ENCODE measurements at places on chromosomes 11 and 22.

DNA sequence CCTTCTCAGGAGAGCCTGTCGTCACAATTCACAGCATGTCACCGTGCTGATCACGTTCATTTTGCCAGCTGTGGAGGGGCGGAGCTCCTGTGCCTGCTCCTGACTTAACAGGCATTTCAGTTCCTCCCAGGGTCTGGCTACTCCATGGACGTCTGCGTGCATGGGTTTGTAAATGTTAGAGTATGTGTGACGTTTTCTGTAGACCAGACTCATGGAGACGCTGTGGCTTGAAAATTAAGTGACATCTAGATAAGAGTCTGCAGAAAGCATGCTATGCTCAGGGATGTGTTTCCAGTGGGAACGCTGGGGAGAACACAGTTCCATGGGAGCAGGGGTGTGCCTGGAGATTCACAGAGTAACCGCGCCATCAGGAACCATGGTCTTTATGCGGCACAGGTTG, 804.0 kb downstream of the TBC1D22A start:
- DNase-seq: no peak

DNA sequence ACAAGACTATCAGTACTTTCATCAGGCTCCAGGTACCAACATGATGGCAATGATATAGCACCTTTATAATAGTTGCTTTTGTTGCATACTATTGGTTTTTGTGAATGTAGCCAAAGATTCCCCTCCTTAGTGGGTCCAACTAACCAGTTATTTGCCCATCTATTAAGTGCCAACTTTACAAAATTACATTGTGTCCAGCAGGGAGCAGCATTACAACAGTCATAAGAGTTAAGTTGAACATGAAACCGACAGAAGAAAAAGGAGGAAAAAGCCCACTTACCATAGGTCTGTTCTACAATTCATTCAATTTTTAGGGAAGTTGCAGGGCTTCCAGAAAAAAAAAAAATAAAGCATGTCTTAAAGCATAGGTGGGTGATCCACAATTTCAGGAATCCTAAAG, 21.6 kb downstream of the IMMP1L start:
- DNase-seq: no peak

DNA sequence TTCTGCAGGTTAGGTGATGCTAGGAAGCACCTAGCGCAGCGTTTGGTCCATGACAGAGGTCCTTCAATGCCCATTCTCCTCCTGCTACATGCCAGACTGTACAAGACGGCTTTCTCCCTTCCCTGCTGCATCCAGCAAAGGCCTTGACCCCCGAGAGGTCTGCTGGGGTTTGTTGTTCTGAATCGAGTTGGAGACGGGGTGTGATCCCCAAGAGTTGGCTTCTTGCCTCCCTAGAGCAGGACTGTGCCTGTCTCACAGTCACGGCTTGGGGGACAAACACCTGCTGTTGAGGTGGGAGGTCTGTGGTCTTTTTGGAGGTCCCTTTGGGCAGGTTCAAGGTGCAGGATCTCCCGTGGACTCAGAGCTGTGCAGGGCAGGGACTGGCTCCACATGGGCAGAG, 352.3 kb upstream of the B3GAT1 start:
- DNase-seq: no peak

DNA sequence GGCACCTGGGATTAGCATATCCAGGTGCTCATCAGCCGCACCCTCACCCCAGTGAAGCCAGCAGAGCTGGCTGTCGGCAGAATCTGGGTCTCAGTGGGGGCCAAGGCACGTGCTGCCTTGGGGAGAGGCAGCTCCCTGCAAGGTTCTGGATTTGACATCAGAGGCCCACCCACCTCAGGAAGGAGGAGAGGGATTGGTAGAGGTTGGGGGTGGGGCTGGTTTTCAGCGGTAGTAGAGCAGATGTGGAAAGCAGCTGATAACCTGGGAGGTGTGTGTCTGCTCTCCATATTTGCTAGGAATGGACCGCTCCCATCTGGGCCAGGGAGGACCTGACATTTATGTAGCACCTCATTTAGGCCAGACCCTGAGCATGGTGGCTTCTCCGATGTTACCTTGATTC, 147.5 kb downstream of the GRIK4 start:
- DNase-seq: no peak

GRCh38 chr11:119223856-119224255, 17.7 kb downstream of the CBL start:
- DNase-seq: no peak

DNA sequence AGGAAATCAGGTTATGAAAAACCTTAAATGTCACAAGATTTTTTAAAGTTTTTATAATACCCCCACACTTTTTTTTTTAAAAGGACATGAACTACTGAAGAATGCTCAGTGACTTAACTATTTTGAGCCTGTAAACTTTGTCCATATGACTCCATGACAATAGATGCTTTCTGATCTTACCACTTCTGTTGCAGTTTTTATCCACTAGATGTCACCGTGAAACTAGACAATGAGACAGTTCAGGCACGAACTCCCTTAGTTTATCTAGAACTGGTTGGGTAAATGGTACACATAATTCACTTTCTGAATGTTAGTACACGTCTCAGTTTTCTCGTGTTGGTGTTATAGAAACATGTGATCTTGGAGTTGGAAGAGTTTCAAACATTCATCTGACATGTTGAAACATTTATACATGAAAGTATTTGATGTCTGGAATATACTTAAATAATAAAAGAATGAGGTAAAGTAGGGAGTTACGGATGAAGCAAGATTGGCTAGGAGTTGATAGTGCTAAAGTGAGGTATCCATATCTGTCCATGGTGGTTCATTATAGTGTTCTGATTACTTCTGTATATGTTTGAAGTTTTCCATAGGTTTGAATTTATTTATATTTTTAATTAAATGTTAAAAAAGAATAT, 8.1 kb downstream of the CCDC15 start:
- no peak for DNase-seq

DNA sequence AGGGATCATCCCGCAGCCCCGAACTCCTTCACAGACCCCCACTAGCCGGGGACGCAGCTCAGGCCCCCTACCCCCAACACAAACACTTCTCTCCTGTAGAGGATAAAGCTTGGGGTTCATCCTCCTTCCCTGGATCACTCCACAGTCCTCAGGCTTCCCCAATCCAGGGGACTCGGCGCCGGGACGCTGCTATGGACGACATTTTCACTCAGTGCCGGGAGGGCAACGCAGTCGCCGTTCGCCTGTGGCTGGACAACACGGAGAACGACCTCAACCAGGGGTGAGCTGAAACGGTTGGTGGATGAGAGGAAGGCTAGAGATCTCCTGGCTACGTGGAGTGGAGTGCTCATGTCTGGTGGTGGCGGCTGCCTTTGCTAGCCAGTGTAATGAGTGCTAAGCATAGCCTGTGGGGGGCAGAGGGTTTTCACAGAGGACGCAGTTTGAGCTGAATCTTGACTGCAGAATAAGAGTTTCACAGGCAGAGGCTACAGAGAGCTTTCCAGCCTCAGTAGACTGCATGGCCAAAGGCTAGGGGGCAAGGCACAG, 580 bp downstream of the ILK start:
- DNase-seq: peak; percentile 49

GRCh38 chr11:9571071-9571762, 2.3 kb upstream of the WEE1 start:
- DNase-seq: no peak
